ENCODE measurements at places on chromosomes 1 and 21.

GRCh38 chr1:113136476-113136875, 63.5 kb downstream of the LRIG2 start:
- DNase-seq, result no peak

DNA sequence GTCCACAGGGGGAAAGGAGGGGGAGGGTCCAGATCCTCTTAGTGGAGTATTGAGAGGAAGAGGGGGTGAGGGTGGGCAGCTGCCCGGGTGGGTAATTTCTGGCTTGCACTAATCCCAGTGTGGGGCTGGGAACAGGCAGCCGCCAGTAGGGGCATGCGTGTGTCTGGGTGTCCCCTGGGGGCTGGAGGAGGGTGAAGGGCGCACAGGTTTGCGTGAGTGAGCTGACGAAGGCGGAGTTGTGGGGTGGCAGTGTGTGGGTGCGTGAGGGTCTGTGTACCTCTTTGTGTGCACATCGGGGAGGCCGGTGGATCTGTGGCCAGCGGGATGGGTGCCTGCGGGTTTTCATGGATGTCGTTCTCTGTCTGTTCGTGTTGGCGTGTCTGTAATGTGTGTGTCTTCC, 97.3 kb downstream of the PAX7 start:
- DNase-seq, result no peak

DNA sequence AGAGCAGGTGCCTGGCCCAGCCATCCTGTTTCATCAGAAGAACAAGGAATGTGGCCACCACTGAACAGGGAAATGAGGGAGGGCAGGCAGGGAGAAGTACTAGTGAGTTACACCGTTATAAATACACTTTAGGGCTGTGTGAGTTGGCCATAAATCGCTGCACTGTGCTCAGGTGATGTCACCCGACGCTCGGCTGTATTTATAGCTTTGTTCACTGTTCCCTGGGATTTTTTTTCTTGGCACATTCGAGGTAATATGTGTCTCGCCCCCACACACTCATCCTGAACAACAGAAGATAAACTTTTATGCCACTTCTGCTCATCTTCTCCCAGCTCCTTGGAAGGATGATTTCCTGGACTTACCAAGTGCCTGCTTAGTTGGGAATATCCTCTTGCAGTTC, 9.0 kb upstream of the KIRREL1 start:
- no peak for DNase-seq

GRCh38 chr1:234603221-234604204, 6.5 kb downstream of the IRF2BP2 start:
- DNase-seq, result no peak

DNA sequence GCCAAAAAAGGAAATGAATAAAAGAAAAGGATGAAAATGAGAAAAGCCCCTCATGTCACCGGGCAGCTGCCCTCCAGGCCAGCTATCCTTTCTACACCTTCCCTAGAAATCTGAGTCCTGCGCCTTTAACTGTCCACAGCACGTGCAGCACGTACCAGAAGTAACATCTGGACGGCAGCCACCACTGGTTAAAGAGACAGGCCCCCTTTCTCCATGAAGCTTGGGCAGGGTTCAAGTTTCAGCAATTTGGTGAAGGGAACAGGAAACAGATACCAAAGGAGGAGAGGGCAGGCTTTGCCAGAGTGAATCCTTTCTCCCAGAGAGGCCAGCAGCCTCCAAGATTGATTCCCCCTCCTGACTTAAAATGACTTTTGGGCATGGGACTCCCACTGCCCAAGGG, 3.6 kb upstream of the KIAA2013 start:
- DNase-seq, result no peak

- no peak for DNase-seq
Observed at GRCh38 chr21:26836528-26836927, 8.7 kb downstream of the ADAMTS1 start.

- DNase-seq, result no peak
Observed at GRCh38 chr1:232450615-232451014, 179.3 kb downstream of the SIPA1L2 start.

DNA sequence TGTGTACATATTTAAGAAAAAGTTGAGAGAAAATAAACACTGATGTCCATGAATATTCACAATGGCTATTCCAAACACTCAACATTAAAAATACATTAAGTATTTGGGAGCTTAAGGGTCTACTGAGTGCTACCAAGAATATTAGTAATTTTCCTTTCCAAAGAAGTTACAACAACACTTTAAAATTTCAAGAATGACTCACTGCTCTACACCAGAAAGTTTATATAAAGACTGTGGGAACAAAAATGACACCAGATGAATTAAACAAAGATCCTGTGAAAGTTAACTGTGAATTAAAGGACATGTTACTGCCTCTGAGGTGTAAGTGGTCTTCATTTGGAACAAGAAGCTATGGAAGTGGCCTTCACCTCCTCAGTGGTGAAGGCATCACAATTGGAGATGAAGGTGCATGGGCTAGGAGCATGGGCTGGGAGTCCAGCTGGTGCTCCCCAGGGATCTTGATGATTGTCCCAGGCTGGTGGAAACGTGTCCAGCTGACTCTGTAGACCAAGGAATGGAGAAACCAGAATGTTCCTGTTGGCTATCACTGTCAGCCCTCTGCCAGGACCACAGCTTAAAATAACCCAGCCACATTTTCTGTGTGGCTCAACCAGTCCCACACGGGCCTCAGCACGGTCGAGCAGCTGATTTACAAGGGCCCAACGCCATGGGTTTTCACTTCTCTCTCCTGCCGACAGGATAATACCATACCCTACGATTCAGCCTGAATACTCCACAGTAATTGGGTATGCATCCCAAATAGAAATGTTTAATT, 28.8 kb downstream of the TAF5L start:
- DNase-seq, result no peak

- no peak for DNase-seq
Observed at GRCh38 chr1:18512883-18513282, 32.2 kb downstream of the KLHDC7A start.

DNA sequence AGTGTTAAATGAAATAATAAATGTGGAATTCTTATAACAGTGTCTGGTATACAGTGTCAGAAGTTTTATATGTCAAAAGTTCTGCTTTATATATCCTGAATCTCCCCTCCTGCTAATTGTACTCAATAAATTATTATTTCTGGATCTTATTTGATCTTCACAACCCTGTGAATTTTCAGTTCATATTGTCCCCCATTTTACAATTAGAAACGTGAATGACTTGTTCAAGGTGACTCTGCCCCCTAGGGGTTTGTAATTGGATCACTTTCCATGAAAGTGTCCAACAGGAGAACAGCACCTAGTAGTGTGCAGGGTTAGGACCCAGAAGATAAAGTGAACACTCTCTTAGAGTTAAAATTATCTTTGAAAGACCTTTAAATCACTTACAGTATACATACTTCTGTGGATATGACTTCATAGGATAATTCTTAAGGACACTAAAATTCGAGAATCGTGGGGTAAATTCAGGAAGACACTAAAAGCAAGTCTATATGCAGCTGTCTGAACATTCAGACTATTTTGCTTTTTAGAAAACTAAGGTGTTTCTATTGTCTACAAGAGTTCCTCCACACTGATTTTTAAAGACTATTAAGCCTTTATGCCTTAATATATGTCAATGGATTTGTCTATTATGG, 4.5 kb upstream of the DDR2 start:
- DNase-seq, result no peak

GRCh38 chr1:201570181-201570885, 31.4 kb downstream of the NAV1 start:
- DNase-seq, result no peak

- DNase-seq, result no peak
Observed at GRCh38 chr1:23356471-23357137, 12.5 kb upstream of the HNRNPR start.

GRCh38 chr21:35106246-35106835, 57.2 kb upstream of the RUNX1 start:
- DNase-seq, result no peak

GRCh38 chr1:111909030-111909429, 80.4 kb downstream of the KCND3 start:
- DNase-seq, result no peak

DNA sequence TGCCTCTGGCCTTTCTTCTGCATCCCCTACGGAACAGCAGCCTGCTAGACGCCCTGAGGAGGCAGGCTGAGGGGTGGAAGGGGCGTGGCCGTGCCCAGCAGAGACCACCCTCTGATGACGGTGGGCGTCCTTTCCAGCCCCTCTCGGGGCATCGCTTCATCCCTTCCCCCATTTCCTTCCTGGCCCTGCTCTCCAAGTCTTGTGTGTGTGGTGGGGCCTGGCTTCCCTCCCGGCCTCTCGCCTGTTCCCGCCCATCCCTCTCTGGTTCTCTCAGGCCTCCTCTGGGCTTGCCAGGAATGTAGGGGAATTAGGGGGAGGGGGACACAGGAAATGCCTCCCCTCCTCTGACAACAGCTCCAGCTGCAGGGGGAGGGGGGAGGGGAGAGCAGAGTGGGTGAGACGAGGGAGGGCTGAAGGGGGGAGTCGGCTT, 51.1 kb downstream of the SKI start:
- no peak for DNase-seq

GRCh38 chr1:54317084-54317483, 89.1 kb downstream of the SSBP3 start:
- DNase-seq, result no peak

DNA sequence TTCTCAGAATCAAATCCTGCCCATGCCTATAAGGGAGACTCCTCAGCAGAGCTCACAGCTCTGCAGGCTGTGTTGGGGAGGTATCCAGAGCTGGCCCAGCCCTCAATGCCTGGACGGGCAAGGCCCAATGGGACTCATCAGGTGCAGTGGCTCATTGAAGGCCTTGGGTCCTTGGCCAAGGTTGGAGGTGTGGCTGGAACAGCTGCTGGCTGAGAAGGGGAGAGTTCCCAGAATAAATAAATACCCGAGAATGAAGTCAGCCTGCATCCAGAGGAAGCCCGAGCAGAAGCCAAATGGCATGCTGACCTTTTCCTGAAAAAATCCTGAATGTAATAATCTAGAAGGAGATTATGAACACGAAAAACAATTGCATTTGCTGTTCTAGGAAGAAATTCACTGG, 25.2 kb upstream of the IKBKE start:
- DNase-seq, result no peak

GRCh38 chr1:236150986-236151385, 8.6 kb downstream of the GPR137B start:
- DNase-seq, result no peak

DNA sequence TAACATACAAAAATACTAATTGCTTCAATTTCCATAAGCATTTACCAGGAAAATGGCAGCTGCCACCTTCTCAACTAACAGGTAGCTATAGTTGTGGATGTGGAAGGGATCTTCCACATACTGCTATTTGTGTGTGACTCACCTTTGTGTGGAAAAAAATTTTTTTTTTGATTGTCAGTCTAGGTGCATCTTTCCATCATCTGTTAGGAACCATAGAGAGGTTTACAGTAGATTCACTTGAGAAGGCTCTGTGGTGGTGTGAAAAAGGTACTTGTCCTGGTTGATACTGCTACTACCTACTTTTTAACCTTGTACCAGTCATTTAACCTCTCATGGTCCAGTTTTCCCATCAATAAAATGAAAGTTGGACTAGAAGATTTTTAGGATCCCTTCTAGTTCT, 12.9 kb downstream of the DDX20 start:
- DNase-seq, result no peak

DNA sequence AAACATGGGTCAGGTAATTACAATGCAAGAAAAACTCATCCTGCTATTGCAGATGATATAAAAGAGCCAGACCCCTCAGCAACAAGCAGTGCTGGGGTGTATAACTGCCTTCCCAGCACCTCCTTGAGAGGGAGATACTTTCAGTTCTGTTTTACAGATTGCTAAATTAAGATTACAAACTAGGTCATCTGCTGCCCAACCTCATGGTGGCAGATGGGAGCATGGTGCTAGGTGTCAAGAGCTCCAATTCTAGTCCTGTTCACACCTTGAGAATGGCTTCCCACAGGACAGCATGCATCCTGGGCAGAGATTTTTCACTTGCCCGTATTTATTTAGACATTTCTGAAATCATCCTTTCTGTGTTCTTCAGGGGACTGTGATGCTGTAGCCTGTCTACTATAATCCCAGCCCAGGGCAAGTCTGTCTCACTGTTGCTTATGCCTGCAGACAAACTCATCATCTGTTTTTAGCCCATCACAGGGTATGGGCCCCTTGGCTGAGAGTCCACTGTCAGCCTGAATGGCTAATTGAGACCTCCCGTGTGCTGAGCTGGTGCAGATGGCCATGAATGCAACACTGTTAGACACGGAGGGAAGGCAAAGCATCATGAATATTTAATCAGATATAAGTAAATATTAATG, 40.2 kb upstream of the PBX1 start:
- DNase-seq, result no peak

DNA sequence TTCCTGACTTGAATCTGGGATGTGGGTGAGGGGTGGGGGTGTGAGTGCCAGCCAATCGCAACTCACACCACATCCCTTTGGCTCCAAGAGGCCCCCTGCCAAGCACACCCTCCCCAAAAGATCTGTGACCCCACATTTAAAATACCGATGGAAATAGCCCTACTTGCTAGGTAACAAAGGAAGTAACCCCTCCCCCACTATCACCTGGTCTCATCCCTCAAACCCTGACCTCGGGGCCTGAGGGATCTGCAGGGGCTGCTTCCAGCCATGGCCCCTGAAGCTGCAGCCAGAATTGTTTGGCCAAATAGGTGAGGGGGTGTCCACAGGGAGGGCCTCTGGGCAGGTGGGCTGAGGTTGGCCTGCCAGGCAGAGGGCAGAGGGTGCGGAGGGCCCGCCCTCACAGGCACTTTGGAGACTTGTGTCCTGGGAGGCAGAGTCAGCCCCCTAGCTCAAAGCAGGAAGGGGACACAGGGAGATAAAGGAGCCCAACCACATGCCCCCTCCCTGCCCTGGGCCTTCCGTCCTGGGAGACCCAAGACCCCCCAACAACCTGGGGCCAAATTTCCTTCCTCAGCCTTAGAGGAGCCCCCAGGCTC, 37.2 kb downstream of the SDC3 start:
- DNase-seq, result no peak

GRCh38 chr1:205076245-205076761, 8.0 kb downstream of the TMEM81 start:
- no peak for DNase-seq

GRCh38 chr1:165222580-165222979, 133.9 kb downstream of the LMX1A start:
- no peak for DNase-seq

DNA sequence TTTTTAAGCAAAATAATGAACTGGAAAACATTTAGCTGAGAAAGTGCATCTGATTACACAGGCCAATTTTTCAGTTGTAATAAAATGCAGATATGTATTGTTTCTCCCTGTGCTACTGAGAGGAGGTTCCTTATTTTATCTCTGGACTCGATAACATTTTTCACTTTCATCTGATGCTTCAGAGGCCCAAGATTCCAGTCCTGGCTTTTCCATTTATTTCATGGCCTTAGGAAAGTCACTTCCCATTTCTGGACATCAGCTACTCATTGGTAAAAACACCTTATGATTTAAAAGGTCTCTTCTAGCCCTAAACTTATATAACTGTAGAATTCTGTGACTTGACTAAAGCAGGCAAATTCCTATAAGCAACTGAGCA, 203.5 kb downstream of the HHAT start:
- no peak for DNase-seq

DNA sequence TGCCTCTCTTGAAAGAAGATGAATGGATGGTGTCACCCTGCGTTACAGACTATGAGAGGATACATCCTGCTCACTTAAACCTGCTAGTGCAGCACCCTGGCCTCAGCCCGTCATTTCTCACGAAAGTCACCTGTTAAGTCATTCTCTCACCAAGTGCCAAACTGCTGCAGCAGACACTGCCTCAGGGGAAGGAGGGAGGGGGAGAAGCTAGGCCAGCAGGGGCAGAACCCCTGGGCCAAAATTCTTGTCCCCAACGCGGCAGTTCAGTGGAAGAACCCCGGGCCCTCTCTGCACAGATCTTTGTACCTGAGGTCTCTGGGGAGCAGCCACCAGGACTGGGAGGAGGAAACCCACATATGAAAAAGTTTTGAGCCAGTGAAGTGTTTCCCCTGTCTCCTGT, 37.6 kb downstream of the SYT6 start:
- DNase-seq, result no peak
